Activated CD4-positive, alpha-beta T cell treated with anti-CD3 and anti-CD28 coated beads, Interleukin-2, amount 50 U/mL, for 24 hours (primary cell): ENCODE measurements at places on chromosomes 11 and 22.

- DNase-seq: no peak
Observed at GRCh38 chr11:134379241-134379640, 32.8 kb downstream of the B3GAT1 start.

DNA sequence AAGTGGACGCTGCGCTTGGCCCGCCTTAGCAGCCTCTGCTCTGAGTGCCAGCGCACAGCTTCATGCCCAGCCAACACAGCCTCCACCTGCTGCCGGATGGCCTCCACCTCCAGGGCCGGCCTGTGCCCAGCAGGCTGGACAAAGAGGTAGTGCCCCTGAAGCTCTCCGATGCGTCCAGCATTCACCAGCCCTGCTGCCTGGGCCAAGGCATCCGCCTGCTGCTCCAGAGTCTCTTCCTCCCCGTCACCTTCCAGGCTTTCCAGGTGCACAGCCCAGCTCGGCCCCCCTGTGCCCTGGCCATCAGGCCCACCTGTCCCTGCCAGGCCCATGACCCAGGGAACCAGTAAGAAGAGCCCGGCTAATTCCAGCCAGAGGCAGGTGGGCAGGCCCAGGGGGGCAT lies 2.5 kb downstream of the PCSK7 start:
- DNase-seq: no peak

- DNase-seq: peak; percentile 33
Observed at GRCh38 chr22:31082606-31083376, 1.7 kb downstream of the SMTN start.

- DNase-seq: no peak
Observed at GRCh38 chr11:6397156-6397555, 6.9 kb downstream of the SMPD1 start.

DNA sequence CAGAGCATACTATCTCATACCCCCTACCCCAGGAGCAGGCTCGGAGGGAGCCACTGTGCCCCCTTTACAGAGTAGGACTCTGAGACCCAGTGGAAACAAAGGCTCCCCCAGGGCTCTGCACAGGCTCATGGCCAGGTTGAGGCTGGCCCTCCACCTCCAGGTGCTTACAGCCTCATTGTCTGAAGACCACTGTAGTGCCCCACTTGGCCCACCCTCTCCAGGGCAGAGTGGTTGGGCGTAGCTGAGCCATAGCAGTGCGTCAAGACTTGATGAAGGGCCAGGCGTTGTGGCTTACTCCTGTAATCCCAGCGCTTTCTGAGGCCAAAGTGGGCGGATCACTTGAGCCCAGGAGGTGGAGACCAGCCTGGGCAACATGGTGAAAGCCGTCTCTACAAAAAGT lies 1.7 kb downstream of the ANKRD13D start:
- no peak for DNase-seq

DNA sequence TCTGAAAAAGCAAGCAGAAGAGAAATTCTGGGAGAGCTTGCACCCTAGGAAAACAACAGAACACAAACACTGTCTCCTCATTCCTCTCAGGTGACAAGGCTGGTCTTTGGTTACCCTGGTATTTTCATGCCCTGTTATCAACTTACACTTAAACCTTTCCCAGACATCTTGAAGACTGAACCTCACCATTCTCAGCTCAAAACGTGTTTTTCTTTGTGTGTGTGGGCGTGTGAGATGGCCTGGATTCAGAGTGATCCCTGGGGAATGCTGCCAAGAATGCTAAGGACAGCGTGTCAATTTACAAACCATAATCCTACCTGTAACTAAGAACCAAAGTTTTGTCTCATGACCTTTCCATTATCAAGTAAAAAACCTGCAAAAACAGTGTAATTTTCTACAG lies 33.3 kb downstream of the ELF5 start:
- DNase-seq: no peak
